Spinal cord (tissue), 10 donors: ENCODE measurements at places on chromosomes 16 and 17. TPM values are rescaled to one million over a fixed set of nuclear protein-coding genes. Genes with fewer than 3 reads are reported as not detected.

- no peak for DNase-seq
Measured at GRCh38 chr17:75241996-75242460, 19.4 kb downstream of the GGA3 start.

GRCh38 chr17:79646721-79647455, 36.0 kb upstream of the RBFOX3 start:
- no peak for DNase-seq

- no peak for DNase-seq
Measured at GRCh38 chr17:4161192-4161966, 18.4 kb downstream of the CYB5D2 start.

Gene PIGS
- total RNA-seq: 40.4 TPM

DNA sequence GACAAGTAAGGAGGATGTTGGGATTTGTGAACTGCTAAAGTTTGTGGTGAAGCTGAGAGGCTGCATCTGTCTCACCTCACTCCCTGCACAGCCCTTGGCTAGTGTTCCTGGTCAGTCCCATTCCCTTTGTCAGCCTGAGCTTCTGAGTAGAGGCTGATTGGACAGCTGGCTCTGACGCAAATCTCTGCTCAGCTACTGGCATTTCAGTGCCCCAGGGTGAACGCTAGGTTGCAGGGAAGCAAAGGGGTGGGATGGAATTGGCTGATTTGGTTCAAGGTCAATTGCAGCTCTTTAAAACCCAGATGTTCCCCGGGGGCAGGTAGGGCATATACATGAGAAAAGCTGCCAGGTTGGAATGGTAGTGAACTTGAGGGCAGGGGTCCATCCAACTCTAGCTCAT, 23.1 kb upstream of the CNOT1 start:
- no peak for DNase-seq
